Fibroblast of lung (primary cell): ENCODE measurements at places on chromosomes 1 and 21.

DNA sequence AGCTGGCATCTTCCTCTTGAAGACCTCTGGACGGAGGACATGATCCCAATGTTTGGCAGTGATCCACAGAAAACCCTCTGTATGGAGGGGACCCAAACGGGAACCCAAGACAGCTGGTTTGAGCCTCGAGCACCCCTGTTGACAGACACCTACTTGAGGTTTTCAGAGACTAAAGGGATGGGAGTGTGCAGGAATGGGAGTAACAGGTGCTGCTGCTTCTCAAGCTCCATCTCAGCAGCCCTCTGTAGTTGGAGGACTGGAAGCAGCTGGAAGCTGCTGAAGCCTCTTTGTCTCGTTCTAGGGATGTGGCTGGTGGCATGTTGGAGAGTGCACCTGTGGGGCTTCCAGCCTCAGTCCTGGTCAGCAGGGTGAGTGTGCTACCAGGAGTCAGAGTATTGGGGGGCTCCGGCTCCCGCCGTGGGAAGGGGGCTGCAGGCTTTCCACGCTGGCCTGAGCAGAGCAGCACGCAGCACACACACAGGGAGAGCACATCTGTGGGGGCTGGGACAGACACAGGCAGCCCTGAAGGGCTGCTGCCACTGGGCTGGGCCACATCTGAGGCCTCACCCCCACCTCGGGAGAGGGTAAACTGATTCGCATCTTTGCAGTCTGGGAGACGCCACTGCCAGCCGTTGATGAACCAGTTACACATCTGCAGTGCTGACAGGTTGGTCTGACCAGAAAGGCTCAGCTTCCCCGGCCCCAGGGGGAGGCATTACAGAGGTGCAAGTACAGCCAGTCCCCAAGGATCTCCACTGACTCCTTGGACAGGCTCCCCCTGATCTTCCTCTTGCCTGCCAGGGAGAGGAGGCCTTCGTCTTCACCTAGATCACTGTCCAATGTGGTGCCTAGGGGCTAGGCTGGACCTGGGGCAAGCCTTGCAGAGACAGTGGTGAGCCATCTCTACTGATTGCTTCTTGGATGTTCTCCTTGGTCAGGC, 56.6 kb downstream of the ADSS2 start:
- DNase-seq: no peak

GRCh38 chr1:12549460-12550349, 68.3 kb downstream of the DHRS3 start:
- peak; percentile 74 for DNase-seq

GRCh38 chr1:19128968-19129514, 81.0 kb downstream of the UBR4 start:
- no peak for DNase-seq

GRCh38 chr1:34149501-34149900, 15.5 kb downstream of the CSMD2 start:
- no peak for DNase-seq

- DNase-seq: no peak
Observed at GRCh38 chr1:118989878-118990378, 1.8 kb upstream of the TBX15 start.

GRCh38 chr1:25599969-25600610, 16.5 kb upstream of the MAN1C1 start:
- no peak for DNase-seq

- DNase-seq: no peak
Observed at GRCh38 chr1:240811256-240811655, 199.3 kb upstream of the GREM2 start.

- no peak for DNase-seq
Observed at GRCh38 chr1:152946248-152946647, 758 bp upstream of the SPRR5 start.

- peak; percentile 69 for DNase-seq
Observed at GRCh38 chr1:201408176-201408833, 9.2 kb upstream of the LAD1 start.

DNA sequence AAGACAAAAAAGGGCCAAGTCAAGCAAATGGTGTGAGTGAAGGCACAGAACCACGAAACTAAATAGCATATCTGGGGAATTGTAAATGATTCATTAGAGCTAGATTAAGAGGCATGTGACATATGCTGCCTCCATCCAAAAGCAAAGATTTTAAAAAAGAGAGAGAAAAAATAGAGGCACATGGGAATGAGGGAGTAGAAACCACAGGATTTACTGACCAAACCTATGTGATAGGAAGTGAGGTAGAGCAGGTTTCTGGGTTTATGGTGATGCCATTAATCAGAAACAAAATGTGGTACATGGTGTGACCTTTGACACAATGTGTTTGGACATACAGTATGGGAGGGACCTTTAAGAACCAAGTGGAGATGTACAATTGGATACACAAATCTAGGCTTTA, 13.6 kb downstream of the C1orf52 start:
- DNase-seq: no peak

DNA sequence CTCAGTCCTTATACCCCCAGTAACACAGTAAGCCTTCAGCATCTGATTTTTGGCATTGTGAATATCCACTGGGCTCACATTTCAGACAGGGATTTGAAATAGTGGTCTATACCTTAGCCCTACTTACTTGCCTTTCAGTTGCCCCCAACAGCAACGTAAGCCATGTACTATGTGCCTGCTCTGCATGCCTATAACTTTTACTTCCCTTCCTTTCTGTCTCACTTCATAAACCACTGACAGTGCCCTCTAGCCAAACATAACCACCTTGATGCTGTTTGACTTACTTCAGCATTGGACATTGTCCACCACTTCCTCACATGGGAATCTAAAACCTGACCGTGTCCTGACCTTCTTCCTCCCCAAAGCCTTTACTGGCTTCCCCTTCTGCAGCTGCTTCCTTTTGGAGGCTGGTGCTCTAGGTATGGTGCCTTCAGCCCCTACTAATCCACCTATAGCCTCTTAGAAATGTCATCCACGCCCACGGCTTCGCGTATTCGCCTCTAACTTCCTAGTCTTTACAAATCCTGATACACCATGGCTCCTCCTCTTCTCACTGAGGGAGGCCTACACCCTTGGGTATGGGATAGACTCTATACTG, 3.6 kb upstream of the ZNF672 start:
- DNase-seq: no peak

DNA sequence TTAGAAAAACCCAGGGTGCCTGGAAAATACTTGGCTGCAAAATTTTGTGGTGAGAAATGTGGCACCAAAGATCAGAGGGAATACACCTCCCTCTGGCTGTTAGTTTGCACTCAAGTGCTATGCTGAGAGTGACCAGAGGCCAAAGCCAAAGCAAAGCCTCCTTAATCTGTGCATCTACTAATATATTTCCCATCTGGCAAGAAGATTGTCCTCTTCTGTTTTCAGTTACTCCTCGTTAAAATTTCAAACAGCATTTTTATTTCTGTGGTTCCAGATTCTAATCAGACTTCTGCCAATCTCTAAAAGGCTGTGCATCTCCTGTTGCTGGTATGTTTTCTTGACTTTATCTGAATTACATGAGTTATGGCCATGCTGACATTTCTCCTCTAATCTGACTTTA, 327.4 kb downstream of the TBX15 start:
- DNase-seq: no peak

DNA sequence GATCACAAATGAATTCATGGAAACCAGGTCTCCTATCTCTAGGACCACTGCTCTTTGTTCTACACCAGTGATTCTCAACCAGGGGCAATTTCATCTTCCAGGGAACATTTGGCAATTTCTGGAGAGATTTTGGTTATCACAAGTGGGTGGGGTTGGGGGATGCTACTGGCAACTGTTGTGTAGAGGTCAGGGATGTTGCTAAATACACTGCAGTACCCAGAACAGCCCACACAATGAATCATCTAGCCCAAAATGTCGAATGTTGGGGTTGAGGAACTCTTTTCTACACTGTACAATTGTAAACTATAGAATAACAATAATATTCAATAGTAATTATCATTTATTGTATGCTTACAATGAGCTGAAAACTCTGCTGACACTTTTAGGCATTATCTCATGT, 55.7 kb upstream of the UBE2U start:
- DNase-seq: no peak

- DNase-seq: no peak
Observed at GRCh38 chr1:52916241-52916975, 5.1 kb downstream of the ECHDC2 start.

DNA sequence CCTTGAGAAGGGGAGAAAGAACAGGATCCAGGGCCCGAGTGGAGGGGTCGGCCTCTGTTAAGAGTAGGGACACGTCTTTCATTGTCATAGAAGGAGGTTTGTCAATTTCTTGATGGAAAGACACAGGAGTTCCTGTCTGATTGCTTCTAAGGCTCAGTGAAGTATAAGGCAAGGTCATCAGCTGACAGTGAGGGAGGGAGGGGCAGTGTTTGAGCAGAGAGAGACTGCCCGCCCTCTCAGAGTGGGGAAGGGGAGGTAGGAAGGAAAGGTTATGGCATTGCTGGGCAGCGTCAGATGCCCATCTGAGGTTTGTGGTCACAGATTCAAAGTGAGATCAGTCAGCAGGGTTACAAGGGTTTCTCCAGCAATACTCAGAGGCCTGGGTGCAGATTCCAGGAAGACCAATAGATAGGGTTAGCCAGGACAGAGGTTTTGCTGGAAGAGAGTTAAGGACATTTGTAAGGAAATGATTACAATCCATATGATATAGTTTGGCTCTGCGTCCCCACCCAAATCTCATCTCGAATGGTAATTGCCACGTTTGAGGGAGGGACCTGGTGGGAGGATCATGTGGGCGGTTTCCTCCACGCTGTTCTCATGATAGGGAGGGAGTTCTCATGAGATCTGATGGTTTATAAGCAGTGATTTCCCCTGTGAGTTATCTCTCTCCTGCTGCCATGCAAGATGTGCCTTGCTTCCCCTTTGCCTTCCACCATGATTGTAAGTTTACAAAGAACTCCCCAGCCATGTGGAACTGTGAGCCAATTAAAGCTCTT, 127.2 kb upstream of the GJB5 start:
- DNase-seq: no peak

DNA sequence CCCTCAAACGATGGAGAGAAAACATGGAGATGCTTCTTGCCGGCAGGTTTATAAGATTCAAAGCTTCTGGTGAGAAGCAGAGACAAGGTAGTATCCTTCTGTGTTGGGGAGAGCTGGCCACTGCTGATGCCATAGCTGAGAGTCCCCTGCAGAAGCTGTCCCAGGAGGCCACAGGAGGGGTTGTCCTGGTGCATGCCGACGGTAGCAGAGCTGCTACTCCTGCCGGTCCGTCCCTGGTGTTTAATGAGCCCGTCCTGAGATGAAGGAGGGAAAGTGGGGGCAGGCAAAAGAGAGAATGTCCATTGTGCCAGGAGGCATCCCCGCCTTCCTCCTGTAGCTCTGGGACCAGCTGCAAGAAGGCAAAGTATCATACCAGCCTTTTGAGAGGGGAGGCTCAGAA, 10.4 kb upstream of the C2CD2 start:
- DNase-seq: no peak

- DNase-seq: no peak
Observed at GRCh38 chr1:3031401-3032221, 10.3 kb downstream of the ACTRT2 start.
